B cell (primary cell): ENCODE measurements at places on chromosomes 1 and 21. TPM values are rescaled to one million over a fixed set of nuclear protein-coding genes. Genes with fewer than 3 reads are reported as not detected.

Gene OR14K1
- total RNA-seq, result not detected in 2 replicates

Gene KLHDC8A
- 0.39 TPM in 1 of 2 replicates, not detected in the other for total RNA-seq

DNA sequence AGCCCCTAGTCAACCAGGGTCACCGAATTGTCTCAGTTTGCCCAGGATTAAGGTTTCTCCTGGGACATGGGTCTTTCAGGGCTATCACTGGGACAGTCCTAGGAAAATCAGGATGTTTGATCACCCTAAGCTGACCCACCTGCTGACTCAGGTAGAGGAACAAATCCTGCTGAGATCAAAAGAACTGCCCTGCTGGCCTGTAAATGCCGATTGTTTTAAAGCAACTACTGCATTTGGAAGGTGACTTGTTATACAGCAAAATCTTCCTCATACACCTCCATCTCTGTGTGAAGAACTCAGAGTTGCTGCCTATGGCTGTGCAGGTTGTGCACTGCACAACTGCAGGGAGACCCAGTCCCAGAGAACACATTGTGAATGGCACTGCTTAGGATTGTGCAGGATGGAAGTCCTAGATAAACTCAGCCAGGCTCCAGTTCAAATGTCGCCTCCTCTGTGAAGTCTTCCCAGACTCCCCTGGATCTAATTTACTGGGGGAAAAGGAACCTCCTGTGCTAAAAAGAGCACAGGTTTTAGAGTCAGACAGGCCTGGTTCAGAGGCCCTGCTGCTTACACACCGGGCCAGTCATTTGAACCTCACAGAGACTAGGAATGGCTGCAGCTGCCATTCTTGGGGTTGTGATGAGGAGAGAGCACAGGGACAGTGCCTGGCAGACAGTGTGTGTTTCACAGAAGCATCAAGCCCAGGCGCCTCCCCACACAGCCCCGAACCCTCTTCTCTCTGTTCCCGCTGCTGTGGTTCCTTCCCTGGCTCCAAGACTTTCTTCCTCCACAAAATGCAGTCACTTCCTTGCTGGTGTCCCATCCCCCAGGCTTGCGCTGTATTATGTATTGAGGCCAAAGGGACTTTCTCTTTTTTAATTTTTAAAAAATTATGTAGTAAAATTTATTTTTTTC, 23.2 kb upstream of the LRP8 start:
- no peak overlapping the region for H3K4me3 ChIP-seq
- DNase-seq, result no peak
- no peaks in the 10 kb centered on the region for H3K36me3 ChIP-seq
- no peaks in the 10 kb centered on the region for H3K27me3 ChIP-seq
- H3K27ac ChIP-seq, result no peak overlapping the region
- no peaks in the 10 kb centered on the region for H3K4me1 ChIP-seq

- H3K27ac ChIP-seq, result no peak overlapping the region
- H3K27me3 ChIP-seq, result no peaks in the 10 kb centered on the region
- no peaks in the 10 kb centered on the region for H3K36me3 ChIP-seq
- no peaks in the 10 kb centered on the region for H3K4me1 ChIP-seq
- no peak overlapping the region for H3K4me3 ChIP-seq
Observed at GRCh38 chr1:155703216-155703615, 14.3 kb downstream of the DAP3 start.

Gene MYCL
- total RNA-seq, result 0.49 and 0.62 TPM in 2 replicates

Gene OR2L5
- 0.27 TPM in 1 of 2 replicates, not detected in the other for total RNA-seq

Gene CRYAA
- total RNA-seq, result not detected in 2 replicates

GRCh38 chr1:238558156-238558555, 667.4 kb upstream of the ZP4 start:
- no peak overlapping the region for H3K27ac ChIP-seq
- H3K27me3 ChIP-seq, result no peaks in the 10 kb centered on the region
- no peaks in the 10 kb centered on the region for H3K4me1 ChIP-seq
- H3K36me3 ChIP-seq, result no peaks in the 10 kb centered on the region
- no peak overlapping the region for H3K4me3 ChIP-seq
- no peak for DNase-seq

- no peak for DNase-seq
- H3K27me3 ChIP-seq, result no peaks in the 10 kb centered on the region
- peak overlapping the region; percentile 90 for H3K27ac ChIP-seq
- peaks cover 9% of the 10 kb centered on the region for H3K4me1 ChIP-seq
- H3K36me3 ChIP-seq, result no peaks in the 10 kb centered on the region
Observed at GRCh38 chr1:26863685-26864077, 732 bp downstream of the SFN start.

DNA sequence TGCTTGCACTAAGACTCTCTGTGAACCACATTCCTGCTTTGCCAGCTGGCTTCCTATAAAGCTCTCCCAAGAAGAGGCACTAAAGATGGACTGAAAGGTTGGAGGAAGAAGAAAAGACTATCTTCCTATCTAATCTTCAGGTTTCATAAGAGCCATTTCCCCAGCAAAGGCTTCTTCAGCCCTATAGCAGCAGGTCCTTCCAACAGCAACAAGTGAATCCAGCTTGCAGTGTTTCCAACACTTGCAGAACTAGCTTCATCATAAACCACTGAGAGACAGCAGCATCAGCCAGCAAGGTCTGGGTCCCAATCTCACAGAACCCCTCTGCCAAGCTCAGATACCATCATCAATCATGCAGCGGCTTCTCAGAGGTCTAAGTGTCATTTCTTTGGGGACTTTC, 28.1 kb downstream of the FOXJ3 start:
- H3K4me1 ChIP-seq, result no peaks in the 10 kb centered on the region
- no peak overlapping the region for H3K27ac ChIP-seq
- H3K27me3 ChIP-seq, result no peaks in the 10 kb centered on the region
- H3K36me3 ChIP-seq, result peaks cover 4% of the 10 kb centered on the region
- DNase-seq, result no peak
- H3K4me3 ChIP-seq, result no peak overlapping the region

Gene SERPINC1
- not detected in 2 replicates for total RNA-seq

DNA sequence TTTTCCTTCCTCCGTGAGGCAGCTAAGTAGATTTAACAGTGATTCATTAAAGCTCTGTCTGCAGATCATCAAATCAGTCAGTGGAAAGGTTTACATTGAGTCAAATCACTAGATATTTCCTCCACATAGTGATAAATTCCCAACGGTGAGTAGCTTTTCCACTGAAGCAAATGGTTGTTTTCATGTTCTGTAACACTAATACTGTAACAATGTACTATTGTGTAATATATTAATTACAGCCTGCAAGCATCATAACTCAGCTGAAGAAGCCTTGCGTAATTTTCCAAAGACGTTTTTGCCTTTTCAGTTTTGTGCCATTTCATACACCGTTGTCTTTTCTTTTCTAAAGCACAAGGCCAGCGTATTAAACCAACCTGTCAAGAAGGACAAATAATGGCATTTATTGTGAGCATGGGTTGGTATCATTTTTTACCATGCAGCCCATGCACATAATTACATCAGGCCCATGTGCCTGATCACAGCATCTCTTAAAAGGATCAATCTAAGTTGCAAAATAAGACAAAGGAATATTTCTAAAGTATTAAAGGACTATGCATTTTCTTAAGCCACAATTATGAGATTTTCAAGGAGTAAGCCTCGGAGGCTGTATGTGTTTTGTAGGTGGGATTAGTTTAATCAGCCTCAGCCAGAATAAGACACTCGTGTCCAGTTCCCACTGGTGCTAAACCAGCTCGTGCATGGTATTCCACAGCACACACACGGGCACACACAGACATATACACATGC, 16.7 kb upstream of the PDE9A start:
- H3K27me3 ChIP-seq, result peaks cover 3% of the 10 kb centered on the region
- DNase-seq, result no peak
- H3K27ac ChIP-seq, result no peak overlapping the region
- no peaks in the 10 kb centered on the region for H3K4me1 ChIP-seq
- no peak overlapping the region for H3K4me3 ChIP-seq
- H3K36me3 ChIP-seq, result no peaks in the 10 kb centered on the region

Gene NR1I3
- not detected in 2 replicates for total RNA-seq

Gene APCS
- not detected in 2 replicates for total RNA-seq

- no peak overlapping the region for H3K4me3 ChIP-seq
- H3K27me3 ChIP-seq, result no peaks in the 10 kb centered on the region
- no peaks in the 10 kb centered on the region for H3K36me3 ChIP-seq
- DNase-seq, result no peak
Observed at GRCh38 chr1:214568328-214568727, 16.9 kb upstream of the PTPN14 start.

GRCh38 chr1:175434283-175434860, 241.8 kb upstream of the KIAA0040 start:
- peaks cover 4% of the 10 kb centered on the region for H3K27me3 ChIP-seq
- no peaks in the 10 kb centered on the region for H3K36me3 ChIP-seq
- H3K27ac ChIP-seq, result no peak overlapping the region
- H3K4me3 ChIP-seq, result no peak overlapping the region
- DNase-seq, result no peak

Gene BARHL2
- total RNA-seq, result not detected in 2 replicates

GRCh38 chr1:51433269-51433971, 85.6 kb downstream of the EPS15 start:
- no peaks in the 10 kb centered on the region for H3K27me3 ChIP-seq
- no peaks in the 10 kb centered on the region for H3K36me3 ChIP-seq
- H3K4me3 ChIP-seq, result no peak overlapping the region
- H3K27ac ChIP-seq, result peak overlapping the region; percentile 39
- peaks cover 22% of the 10 kb centered on the region for H3K4me1 ChIP-seq

DNA sequence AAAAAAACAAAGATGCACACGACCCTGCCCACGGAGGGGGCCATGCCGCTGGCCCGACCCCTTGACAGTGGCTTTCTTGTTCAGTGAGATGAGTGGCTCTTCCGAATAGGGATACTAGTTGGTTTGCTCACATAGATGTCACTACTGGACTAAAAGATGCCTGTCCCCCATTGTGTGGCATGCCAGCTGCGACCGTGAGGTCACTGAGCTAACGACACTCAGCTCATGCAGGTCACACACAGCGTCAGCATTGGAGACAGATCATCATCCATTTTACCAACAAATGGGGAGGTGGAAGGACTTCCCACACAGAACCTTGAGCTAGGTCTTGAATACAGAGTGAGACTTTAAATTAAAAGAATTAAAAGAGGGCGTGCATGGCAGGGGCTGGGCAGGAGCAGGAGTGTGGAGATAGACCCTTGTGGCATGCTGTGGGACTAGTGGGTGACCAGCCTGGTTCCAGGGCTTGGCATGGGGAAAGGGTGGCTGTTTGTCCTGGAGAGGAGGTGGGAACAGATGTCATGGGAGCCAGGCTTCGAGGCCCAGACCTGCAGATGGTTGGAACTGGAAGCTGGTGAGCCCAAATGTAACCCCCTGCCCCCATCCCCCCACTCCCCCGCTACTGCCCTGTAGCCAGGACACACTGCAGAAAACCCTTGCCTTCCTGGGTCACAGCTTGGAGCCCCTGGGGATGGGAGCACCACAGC, 12.4 kb downstream of the SLC1A7 start:
- H3K4me3 ChIP-seq, result no peak overlapping the region
- H3K36me3 ChIP-seq, result no peaks in the 10 kb centered on the region
- no peaks in the 10 kb centered on the region for H3K27me3 ChIP-seq
- no peak overlapping the region for H3K27ac ChIP-seq
- no peaks in the 10 kb centered on the region for H3K4me1 ChIP-seq

GRCh38 chr1:114154963-114155322, 1.3 kb upstream of the SYT6 start:
- no peak overlapping the region for H3K4me3 ChIP-seq
- H3K27me3 ChIP-seq, result no peaks in the 10 kb centered on the region
- no peak for DNase-seq
- H3K36me3 ChIP-seq, result no peaks in the 10 kb centered on the region
- H3K27ac ChIP-seq, result no peak overlapping the region

- peaks cover 4% of the 10 kb centered on the region for H3K27me3 ChIP-seq
- DNase-seq, result no peak
- no peaks in the 10 kb centered on the region for H3K36me3 ChIP-seq
- no peak overlapping the region for H3K4me3 ChIP-seq
- H3K27ac ChIP-seq, result no peak overlapping the region
Observed at GRCh38 chr1:67659229-67659628, 25.8 kb upstream of the GADD45A start.

DNA sequence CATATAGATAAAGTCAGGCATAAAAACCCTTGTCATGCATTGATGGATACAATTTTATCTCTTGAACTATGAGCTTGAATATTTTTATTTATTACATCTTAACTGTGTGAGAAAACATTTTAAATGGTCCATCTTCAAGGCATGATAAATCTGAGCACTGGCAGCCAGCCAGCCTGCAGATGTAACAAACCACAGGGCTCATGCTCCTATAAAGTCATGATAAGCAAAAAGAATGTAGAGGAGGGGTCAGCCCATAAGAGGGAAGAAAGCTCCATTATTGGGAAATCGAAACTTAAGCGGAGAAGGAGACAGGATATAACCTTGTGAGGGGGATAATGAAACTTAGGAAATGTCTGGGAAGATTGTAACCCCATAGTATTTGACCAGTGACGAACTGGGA, 839.0 kb downstream of the LRRIQ3 start:
- no peaks in the 10 kb centered on the region for H3K4me1 ChIP-seq
- H3K27ac ChIP-seq, result no peak overlapping the region
- no peaks in the 10 kb centered on the region for H3K36me3 ChIP-seq
- DNase-seq, result no peak

GRCh38 chr1:89608319-89608983, 24.5 kb upstream of the LRRC8C start:
- no peaks in the 10 kb centered on the region for H3K36me3 ChIP-seq
- H3K27ac ChIP-seq, result peak overlapping the region; percentile 52
- DNase-seq, result no peak
- peaks cover 58% of the 10 kb centered on the region for H3K4me1 ChIP-seq

Gene C1orf105
- total RNA-seq, result not detected in 2 replicates

Gene ZBTB8B
- 0.02 and 0.05 TPM in 2 replicates for total RNA-seq

GRCh38 chr1:25959611-25960010, 38.3 kb downstream of the PAFAH2 start:
- H3K27ac ChIP-seq, result no peak overlapping the region
- no peaks in the 10 kb centered on the region for H3K4me1 ChIP-seq
- no peak for DNase-seq
- no peak overlapping the region for H3K4me3 ChIP-seq
- no peaks in the 10 kb centered on the region for H3K27me3 ChIP-seq
- H3K36me3 ChIP-seq, result peaks cover 44% of the 10 kb centered on the region

- no peaks in the 10 kb centered on the region for H3K36me3 ChIP-seq
- no peak overlapping the region for H3K4me3 ChIP-seq
- peaks cover 23% of the 10 kb centered on the region for H3K4me1 ChIP-seq
- DNase-seq, result peak; percentile 20
- no peaks in the 10 kb centered on the region for H3K27me3 ChIP-seq
Observed at GRCh38 chr21:38809198-38809878, 3.6 kb downstream of the ETS2 start.

GRCh38 chr1:68111519-68112436, 61.4 kb upstream of the DIRAS3 start:
- H3K27me3 ChIP-seq, result no peaks in the 10 kb centered on the region
- no peak for DNase-seq
- no peaks in the 10 kb centered on the region for H3K36me3 ChIP-seq
- H3K27ac ChIP-seq, result no peak overlapping the region
- peaks cover 1% of the 10 kb centered on the region for H3K4me1 ChIP-seq
- H3K4me3 ChIP-seq, result no peak overlapping the region

- H3K4me1 ChIP-seq, result peaks cover 20% of the 10 kb centered on the region
- no peaks in the 10 kb centered on the region for H3K27me3 ChIP-seq
- no peak overlapping the region for H3K27ac ChIP-seq
- no peak for DNase-seq
Observed at GRCh38 chr1:89760496-89760895, 60.3 kb upstream of the LRRC8D start.
